ENCODE measurements at places on chromosomes 5 and 9. TPM values are rescaled to one million over a fixed set of nuclear protein-coding genes. Genes with fewer than 3 reads are reported as not detected.

ZFP62 gene
- polyA plus RNA-seq, result 15.9 TPM

FOXD4L6 gene
- 0.23 TPM for polyA plus RNA-seq

GRIN1 gene
- polyA plus RNA-seq, result 0.49 TPM

HABP4 gene
- 71.2 TPM for polyA plus RNA-seq

SMIM33 gene
- polyA plus RNA-seq, result not detected

IPPK gene
- polyA plus RNA-seq, result 7.1 TPM

SLC4A9 gene
- polyA plus RNA-seq, result not detected

C7 gene
- polyA plus RNA-seq, result 64.0 TPM

FGF18 gene
- 85.1 TPM for polyA plus RNA-seq

KCNV2 gene
- 0.49 TPM for polyA plus RNA-seq

BRD9 gene
- polyA plus RNA-seq, result 24.5 TPM

RC3H2 gene
- 37.7 TPM for polyA plus RNA-seq

FCN1 gene
- polyA plus RNA-seq, result not detected

PCDHB4 gene
- polyA plus RNA-seq, result 0.75 TPM

JAK2 gene
- polyA plus RNA-seq, result 3.9 TPM

ZNF618 gene
- polyA plus RNA-seq, result 22.0 TPM

SPAG8 gene
- 4.2 TPM for polyA plus RNA-seq

SHROOM1 gene
- polyA plus RNA-seq, result 13.3 TPM

ZFP37 gene
- polyA plus RNA-seq, result 3.2 TPM

CCDC171 gene
- 2.5 TPM for polyA plus RNA-seq

- DNase-seq, result no peak
Measured at GRCh38 chr9:113648586-113648985, 185.1 kb downstream of the RGS3 start.

GRCh38 chr5:179603308-179603707, 20.2 kb downstream of the HNRNPH1 start:
- no peak for DNase-seq

DNA sequence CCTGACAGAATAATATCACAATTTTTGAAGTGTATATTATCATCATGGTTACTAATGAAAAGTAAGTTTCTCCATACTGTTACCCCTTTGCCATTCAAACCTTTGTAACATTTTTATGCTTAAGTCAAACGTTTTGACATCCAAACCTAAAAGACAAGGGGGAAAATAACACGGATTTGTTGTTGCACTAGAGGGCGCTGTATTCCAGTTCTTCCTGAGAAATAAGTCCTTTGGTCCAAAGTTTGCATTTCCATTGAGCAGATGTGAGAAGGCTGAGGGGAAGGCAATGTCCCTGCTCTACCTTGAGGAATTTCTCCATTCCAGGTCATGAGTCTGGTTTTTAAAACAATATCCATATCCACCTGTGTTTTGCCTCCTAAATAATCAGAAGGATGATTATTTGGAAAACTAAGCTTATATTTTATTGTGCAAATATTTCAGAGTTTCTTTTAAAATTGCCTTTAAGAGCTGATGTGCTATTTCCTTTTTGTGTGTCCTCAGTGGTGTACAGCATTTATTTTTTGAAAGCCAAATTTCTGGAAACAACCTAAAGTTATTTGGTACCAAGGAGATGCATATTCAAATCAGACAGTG, 9.7 kb downstream of the LECT2 start:
- peak; percentile 93 for DNase-seq

GRCh38 chr5:174120401-174121005, 75.0 kb downstream of the NSG2 start:
- no peak for DNase-seq

GRCh38 chr9:100803956-100804355, 224.6 kb upstream of the PLPPR1 start:
- no peak for DNase-seq

GRCh38 chr5:31122998-31123951, 70.2 kb upstream of the CDH6 start:
- no peak for DNase-seq

GRCh38 chr5:149174847-149175234, 33.5 kb downstream of the ABLIM3 start:
- no peak for DNase-seq

DNA sequence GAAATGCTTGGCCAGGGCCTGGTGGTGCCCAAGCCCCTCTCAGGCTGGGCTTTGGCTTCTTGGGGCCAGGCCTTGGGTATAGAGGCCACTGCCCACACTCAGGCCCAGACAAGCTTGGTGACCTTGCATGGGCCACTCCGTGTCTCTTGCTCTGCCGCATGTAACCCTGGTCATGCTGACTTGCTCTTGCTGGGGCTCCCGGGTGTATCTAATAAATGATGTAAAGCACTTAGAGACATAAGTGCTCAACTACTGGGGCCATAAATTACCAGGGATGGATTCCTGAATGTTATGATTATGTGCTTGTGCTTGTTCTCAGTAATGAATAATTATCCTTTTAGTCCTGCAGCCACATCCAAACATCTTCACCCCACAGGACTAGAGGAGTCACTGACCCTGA, 54.0 kb downstream of the C5orf15 start:
- DNase-seq, result no peak

GRCh38 chr9:131302244-131303075, 12.9 kb downstream of the PLPP7 start:
- no peak for DNase-seq

DNA sequence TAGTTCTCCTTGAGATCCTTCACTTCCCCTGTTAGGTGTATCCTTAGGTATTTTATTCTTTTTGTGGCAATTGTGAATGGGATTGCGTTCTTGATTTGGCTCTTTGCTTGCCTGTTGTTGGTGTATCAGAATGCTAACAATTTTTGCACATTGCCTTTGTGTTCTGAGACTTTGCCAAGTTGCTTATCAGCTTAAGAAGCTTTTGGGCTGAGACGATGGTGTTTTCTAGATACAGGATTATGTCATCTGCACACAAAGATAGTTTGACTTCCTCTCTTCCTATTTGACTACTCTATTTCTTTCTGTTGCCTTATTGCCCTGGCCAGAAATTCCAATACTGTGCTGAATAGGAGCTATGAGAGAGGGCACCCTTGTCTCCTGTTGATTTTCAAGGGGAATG, 609.4 kb upstream of the COX7C start:
- no peak for DNase-seq

DNA sequence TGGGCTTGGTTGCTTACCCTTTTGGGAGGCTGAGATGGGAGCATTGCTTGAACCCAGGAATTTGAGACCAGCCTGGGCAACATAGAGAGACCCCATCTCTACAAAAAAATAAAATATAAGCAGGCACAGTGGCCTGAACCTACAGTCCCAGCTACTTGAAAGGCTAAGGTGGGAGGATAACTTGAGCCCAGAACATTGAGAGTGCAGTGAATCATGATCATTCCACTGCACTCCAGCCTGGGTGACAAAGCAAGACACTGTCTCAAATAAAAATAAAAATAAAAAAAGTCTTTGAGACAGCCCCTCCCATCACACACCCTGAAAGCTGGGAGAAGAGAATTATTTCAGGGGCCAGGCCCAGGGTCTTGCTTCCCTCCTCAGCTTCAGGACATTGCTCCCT, 251.8 kb downstream of the BRINP1 start:
- DNase-seq, result no peak

DNA sequence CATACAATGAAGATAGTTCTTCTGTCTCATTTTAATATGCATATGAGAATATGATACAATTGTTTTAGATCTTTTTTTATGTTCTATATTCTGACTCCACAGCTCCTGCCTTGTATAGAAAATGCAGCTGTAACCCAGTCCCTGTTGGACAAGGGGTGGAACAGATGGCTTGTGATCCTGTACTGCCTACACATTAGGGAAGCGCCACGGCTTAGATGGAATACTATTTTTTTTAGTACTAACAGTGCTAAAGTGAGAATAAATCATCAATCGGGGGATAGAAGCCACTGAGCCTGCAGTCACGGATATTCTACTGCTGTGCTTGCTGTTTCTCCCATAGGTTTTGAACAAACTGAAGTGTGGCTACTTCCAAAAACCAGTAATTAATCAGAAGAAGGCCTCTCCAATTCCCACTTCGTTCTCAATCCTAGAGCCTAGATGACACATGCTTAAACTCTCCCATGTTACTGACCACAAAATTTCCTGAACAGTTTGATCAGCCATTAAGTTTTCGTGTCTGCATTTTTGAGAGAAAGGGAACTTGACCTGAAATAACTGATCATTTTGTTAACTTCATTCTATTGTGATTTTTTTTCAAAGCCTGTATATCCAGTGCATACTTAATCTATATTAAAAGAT, 150.3 kb downstream of the CDH18 start:
- DNase-seq, result no peak

DNA sequence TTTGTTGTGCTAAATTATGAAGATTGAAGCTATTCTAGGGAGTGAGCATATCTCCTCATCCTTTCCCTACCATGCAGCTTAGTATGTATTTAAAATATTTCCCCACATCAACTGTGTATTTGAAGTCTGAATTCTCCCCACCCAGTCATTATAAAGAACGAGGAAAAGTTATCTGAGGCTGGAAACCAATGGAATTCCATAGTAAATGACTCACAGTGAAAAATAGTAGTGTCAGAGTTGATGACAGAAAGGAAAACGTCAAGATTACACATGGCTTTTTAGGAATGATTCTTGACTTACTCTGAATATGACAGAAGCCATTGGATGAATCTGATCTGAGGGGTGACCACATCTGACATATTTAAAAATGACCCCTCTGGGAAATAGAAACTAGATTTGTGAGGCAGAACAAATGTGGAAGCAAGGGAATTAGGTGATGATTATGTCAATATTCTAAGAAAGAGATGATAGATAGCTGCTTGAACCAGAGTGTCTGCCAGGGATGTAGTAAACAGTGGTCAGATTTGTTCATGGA, 1768.9 kb upstream of the CDH9 start:
- no peak for DNase-seq

DNA sequence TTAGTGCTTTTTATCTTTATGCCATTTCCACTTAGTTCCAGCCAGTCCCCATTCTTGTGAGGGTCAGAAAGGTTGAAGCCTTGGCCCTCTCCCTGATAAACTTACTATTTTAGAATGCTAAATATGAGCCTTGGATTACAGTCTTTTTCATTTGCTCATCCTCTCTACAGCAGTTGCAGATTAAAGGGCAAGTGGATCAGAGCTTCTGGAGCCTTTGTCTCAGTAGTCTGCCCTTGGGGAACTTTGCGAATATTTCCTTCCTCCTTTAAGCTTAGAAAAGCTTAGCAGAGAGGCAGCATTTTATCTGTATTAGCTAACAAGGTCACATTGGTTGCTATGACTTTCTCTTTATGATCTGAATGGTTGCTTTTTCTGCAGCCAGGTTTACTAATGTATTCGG, 11.5 kb downstream of the FSD1L start:
- DNase-seq, result peak; percentile 28

DNA sequence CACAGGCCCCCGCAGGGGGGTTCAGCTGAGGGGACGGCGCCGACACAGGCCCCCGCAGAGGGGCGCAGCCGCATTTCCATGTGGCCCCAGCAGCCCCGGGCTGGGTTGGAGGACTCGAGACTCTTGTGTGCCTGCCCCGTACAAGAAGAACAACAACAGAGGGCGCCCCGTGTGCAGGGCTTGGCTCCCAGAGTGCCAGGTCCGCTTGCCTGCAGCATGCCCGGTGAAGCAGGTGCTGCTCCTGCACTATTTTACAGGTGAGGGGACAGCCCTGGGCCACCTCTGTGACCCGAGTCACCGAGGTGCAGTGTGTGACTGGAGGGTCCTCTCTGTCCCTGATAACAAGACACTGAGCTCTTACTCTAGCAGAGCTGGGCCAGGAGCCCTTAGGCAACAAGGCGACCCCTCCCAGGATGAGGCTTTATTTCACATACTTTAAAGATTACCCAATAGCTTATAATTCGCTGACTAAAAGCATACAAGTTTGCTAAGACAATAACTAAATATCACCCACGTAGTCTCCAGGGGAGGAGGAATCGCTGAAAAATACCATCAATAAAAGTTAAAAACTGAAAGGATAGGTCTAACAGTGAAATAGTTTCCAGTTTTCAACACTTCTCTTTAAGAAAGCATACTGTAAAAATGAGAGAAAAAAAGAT, 41.7 kb upstream of the SLC9A3 start:
- no peak for DNase-seq

GRCh38 chr5:147530530-147531389, 20.9 kb upstream of the DPYSL3 start:
- DNase-seq, result peak; percentile 83

DNA sequence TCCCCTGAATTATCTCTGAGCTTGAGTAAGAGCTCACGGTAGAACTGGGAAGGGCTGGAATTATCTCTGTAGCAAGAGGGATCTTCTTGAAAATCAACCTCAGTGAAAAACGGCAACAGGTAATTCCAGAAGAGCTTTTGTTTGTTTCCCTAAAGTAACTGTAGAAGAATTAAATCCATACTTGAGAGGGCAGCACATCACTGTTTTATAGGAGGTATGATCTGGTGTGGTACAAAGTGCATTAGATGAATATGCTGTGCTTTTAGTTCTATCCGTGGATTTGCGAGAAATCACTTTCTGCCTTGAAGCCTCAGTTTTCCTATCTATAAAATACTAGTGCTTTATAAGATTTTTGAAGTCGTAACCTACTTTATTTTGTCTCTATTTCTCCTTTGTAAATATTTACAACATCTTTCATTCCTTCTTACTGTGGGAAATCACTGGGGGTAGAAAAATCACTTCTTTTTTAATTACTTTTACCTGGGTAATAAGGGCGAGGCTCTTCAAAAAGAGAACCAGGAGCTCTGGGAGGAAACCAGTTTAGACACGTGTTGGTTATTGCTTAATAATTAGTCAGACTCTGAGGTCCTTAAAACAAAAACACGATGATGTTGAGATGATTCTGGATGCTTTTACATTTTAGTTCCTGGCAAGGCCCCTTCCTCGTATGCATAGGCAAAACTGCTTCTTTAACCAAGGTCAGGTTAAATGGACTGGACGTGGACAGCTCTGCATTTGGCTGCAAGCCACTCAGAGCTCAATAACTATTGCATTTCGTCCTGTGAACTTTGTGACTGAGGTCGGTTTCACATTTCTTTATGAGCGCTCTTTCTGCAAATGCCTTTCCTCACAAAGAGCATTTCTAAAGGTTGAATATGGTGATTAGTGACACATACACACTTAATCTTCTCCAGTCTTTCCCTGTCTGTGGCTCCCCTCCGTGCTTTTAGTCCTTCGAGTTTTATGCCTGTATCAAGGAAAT, 376.1 kb downstream of the BRINP1 start:
- DNase-seq, result peak; percentile 54

- no peak for DNase-seq
Measured at GRCh38 chr9:77013206-77013931, 6.1 kb upstream of the FOXB2 start.

- DNase-seq, result no peak
Measured at GRCh38 chr9:33117306-33117705, 40.8 kb upstream of the SMU1 start.

- no peak for DNase-seq
Measured at GRCh38 chr5:154749491-154749890, 5.7 kb upstream of the LARP1 start.

DNA sequence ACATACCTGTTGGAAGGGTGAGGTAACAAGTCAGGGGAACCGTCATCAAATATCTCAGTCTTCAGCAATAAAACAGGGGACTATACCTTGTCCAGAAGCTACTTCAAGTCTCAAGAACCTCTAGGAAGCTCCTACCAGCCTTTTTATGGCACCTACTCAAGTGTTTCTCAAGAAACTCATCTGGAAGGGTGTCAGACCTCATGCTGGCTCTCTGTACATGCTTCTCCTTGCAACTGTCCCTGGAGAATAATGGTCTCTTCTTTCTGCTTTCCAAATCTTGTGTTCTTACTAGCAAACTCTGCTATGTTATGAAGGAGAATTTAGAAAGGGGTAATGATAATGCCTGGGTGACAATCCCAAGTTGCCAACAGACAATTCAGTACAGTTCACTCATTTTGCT, 8.3 kb upstream of the PTAR1 start:
- no peak for DNase-seq

- DNase-seq, result no peak
Measured at GRCh38 chr5:173233347-173234128, 1.5 kb downstream of the NKX2-5 start.

All from cardiac muscle cell (in vitro differentiated cells and primary cell).